CMK (cell line): ENCODE measurements at places on chromosomes 7 and 10.

GRCh38 chr10:3763035-3763456 is 22.0 kb downstream of the KLF6 start:
- no peak for DNase-seq

GRCh38 chr10:110843796-110844616 is 27.7 kb upstream of the PDCD4 start:
- no peak for DNase-seq

DNA sequence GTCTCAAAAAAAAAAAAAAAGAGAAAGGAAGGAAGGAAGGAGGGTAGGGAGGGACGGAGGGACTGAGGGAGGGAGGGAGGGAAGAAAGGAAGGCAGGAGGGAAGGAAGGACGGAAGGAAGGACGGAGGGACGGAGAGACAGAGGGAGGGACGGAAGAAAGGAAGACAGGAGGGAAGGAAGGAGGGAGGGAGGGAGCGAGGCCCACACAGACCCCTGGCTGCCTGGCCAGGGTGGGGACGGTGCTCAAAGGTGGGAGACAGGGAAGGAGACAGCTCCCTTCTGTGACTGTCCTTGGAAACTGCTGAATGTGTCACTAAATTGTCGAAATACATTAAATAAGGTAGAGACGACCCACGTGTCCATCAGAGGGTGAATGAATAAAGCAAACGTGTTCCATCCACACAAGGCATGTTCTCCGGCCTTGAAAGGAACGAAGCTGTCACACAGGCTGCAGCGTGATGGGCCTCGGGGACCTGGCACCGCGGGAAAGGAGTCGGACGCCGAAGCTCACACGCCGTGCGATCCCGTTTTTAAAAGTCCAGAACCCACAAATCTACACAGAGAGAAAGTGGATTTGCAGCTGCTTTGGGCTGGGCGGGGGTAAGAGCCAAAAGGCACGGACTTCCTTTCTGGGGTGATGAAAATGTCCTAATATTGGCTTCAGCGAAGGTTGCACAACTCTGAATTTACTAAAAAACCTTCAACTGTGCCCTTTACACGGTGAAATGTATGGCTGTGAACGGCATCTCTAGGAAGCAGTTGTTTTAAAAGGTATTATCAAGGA is 23.3 kb downstream of the ADAP1 start:
- DNase-seq: no peak

DNA sequence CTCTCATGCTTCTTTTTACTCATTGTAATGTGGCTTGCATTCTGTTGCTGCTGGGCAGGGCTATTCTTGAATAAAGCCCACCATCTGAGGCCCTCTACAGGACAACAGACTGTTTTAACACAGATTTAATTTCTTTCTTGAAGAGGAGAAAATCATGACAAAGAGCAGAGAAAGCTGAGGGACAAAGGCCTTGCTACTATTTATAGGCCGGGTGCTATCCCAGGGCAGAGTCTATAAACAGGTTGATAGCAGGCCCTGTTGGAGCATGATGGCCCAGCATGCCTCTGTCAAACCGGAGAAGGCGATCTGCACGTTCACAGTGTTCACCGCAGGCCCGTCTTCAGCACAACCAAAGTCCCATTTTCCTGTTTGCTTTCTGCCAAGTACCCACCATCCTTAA is 3.0 kb downstream of the VIPR2 start:
- no peak for DNase-seq

DNA sequence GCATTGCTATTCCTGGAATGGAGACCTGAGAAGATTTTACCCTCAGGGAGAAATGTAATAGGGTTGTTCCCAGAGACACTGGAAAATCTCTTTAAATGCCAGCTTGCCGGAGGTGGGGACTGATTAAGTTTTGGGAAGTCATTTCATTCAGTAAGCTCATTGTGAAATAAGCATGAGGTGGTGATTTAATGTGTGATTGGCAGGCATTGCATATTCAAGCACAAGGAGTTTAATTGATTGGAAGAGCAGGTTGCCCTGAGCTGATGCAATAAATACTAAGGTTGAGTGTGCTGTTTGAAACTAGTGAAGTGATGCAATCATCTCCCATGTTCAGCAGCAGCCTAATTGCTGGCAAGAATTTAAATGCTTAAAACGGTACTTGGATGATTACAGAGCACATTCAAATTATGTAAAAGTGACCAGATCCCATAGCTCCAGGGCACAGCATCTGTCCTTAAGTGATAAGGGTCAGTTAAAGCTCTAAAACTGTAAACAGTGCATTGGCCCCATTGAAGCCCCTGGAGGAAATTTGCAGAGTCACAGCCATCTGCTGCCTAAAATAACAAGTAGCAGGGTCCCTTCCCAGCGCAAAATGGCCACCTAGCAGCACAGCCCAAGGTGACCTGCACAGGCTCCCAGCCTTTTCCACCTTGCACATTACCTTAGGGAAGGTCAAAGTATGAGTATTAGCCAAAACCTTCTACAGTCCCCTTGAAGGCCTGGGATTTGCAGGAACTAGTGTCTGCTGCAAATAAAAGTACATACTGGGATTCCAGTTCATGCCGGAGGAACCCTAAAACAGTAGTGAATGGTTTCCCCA is 92.1 kb downstream of the CCDC71L start:
- DNase-seq: peak; percentile 66

DNA sequence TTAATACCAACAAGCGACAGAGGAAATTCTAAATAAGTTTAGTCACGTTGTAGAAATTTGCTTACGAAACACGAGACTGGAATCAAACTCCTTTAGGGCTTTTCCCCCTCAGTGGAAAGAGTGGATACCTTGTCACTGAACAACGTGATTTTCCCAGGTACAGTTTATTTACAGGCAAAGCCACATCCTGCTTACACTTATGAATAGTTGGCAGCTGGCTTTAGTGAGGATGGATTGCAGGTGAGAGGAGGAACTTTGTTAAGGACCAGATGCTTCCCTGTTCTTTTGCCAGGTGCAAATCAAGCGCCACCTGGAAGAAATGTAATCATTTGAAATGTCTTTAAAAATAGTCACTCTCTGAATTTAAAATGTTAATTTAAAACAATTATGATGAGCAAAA is 282.4 kb downstream of the ADARB2 start:
- no peak for DNase-seq

DNA sequence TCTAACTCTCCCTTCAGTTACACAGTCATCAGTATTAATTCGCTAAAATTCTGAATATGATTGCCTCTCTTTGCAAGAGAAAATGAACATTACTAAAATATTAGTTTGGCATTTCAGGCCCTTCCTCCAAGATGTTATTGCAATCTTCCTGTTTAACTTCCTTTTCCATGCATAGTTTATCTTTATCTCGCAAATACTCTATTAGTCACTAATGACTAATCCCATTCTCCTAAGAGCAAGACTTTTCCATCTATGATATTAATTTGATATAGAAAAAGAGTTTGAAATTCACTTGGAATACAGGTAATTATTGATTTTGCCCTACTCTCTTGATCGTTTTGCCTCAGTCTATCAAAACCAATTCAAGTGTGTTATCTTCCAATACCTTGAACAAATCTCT is 41.8 kb upstream of the SEMA3A start:
- DNase-seq: no peak

GRCh38 chr10:131547129-131547799 is 235.7 kb upstream of the TCERG1L start:
- DNase-seq: no peak

GRCh38 chr10:86071758-86072157 is 294.8 kb downstream of the GRID1 start:
- DNase-seq: no peak

DNA sequence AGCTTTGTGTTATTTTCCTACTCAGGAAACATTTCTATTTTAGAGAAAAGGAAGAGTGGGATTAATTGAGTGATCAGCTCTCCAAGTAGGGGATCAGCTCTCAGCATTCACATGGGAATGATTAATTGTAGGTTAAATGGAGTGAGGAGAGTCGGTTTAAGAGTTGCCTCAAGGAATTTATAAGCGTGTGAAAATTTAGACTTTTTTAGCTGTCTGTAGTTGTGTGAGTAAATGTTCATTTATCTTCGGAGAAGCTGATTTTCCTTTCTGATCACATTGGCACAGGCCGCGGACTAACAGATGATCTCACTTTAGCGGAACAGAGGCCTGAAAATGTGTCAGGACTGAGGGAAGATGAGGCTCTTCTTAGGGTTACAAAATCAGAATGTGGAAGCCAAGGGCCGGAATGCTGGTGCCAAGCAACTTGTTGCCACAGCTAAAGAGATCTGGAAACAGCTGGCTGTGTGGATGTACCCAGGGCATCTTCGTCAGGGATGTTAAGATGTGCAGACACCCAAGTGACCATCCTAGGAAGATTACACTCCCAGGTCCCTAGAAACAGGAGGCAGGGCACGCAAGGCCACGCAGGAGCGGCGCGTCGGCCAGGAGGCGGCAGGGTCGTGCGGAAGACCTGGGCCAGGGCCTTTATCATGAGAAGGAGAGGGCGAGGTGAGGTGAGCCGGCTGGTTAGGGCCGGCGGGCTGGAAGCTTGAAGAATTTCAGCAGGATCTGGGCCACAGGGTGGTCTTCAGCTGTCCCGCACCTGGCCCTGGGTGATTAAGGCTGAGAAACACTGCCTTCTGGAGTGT is 35.1 kb upstream of the TTYH3 start:
- DNase-seq: no peak

DNA sequence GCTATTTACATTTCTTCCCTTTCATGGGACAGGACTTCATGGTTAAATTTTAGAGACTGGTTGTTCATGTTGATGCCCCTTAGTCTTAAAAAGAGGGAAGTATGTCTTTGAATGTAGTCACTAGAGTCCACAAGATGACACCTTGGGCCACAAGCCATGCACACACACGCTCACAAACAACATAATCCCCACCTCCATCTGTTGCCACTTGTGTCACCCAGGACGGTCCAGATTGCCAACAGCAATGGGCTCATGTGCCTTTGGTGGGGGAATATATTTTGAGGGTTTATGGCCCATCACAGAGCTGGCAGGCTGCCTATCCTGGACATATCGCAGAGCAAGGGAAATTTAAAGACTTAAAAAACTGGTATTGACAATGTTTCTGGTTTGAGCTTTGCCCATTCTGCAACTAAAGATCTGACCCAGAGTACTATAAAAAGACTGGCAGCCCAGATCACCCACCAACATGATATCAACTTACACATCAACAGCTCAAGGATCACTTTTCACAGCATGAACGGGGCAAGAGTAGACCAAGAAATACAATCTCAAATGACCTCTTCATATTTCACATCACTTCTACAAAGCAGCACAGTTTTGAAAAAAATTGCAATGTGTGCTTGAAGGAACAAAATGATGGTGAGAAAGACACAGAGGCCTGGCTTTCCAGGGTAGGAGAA is 50.5 kb downstream of the STRA8 start:
- no peak for DNase-seq

- DNase-seq: no peak
Measured at GRCh38 chr7:39434012-39434411, 132.2 kb upstream of the YAE1 start.

GRCh38 chr10:29862923-29863614 is 196.3 kb downstream of the JCAD start:
- DNase-seq: no peak

DNA sequence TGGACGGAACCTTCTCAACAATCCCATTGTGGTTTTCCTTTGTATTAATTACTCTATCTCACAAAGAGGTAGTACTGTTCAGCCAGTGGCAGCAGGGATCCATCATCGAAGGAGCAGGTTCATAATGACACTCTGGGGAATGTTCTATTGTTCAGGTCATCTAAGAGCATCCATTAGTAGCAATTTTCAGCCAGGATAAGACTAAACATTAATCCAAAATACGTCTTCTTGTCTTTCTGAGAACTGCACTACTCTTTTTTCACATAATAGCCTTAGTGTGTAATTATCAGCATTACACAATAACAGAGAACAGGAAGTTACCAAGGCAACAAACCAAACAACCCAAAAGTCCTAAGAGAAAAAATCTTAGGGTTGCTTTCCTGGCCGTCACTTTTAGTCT is 259.5 kb upstream of the VWC2 start:
- no peak for DNase-seq

GRCh38 chr10:92076722-92077121 is 153.2 kb downstream of the BTAF1 start:
- DNase-seq: no peak

- DNase-seq: no peak
Measured at GRCh38 chr7:138228769-138229168, 152.5 kb downstream of the AKR1D1 start.

DNA sequence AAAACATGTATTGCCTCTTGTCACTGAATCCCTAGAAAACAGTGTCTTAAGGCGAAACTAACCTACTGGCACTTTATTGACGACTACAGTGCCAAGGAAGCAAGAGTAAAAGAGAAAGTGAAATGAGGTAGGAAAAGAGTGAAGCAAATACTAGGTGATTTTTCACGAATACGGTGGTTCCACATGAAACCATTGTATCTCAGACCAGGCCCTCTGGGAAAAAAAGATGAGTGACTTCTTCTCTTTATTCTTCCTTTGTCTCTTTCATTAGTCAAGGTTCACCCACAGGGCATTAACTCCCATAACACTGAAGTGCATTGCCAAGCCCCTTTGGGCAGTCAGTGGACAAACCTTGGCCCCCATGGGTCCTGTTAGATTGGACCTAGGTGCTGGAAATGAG is 16.2 kb upstream of the MACC1 start:
- DNase-seq: no peak

- DNase-seq: no peak
Measured at GRCh38 chr10:90193240-90193985, 492.0 kb downstream of the KIF20B start.

DNA sequence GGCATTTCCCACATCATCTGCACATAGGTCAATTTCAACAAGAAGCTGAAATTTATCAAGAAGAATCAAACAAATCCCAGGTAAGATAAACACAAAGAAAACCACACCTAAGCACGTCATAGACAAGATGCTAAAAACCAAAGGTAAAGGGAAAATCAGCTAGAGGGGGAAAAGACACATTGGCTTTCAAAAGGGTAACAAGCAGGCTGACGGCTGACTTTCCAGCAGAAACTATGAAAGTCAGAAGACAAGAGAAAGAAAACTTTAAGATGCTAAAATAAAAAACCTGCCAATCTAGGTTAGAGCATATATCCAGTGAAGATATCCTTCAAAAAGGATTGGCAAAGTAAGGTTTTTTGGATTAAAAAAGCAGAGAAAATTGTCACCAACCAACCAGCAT is 59.9 kb upstream of the RHEB start:
- DNase-seq: no peak

DNA sequence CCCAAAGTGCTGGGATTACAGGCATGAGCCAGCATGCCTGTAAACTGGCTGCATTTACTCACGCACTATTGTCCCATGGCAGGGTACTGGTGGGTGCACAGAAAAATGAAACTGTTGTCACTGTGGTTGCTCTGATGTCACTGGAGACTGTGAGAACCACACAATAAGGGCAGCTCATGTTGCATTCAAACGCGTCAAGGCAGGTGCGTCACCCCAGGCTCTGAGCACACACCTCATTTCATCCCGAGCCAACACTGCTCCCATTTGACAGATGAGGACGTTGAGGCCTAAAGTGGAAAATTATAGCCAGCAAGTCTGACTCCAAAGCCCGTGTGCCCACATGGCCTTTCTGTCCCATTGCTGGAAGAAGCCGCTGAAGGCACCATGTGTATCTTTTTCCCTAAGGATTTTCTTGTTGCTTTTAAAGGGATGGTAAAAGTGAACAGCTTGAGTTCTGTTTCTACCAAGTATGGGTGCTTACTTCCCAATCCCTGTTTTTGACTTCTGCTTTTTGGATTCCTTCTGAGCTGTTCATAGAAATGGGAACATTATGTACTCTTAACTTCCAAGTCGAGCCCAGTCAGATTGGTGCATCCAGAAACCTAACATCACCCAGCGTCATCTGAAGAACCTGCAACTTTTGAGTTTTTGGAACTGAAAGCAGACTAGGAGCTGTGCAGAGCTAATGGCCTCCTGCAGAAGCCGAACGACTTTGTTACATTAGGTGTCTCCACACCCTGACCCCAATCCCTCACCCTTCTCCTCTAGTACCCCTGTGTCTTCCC is 60.1 kb upstream of the CARD11 start:
- DNase-seq: no peak
